ENCODE measurements at places on chromosomes 16 and 17.

GRCh38 chr17:78979780-78980623 is at the start of gene LGALS3BP:
Gene LGALS3BP, minus strand, starts transcription at chr17:78979923. Its CDS starts 2,732 bp downstream, at chr17:78977191.
- peak; percentile 51 for DNase-seq

DNA sequence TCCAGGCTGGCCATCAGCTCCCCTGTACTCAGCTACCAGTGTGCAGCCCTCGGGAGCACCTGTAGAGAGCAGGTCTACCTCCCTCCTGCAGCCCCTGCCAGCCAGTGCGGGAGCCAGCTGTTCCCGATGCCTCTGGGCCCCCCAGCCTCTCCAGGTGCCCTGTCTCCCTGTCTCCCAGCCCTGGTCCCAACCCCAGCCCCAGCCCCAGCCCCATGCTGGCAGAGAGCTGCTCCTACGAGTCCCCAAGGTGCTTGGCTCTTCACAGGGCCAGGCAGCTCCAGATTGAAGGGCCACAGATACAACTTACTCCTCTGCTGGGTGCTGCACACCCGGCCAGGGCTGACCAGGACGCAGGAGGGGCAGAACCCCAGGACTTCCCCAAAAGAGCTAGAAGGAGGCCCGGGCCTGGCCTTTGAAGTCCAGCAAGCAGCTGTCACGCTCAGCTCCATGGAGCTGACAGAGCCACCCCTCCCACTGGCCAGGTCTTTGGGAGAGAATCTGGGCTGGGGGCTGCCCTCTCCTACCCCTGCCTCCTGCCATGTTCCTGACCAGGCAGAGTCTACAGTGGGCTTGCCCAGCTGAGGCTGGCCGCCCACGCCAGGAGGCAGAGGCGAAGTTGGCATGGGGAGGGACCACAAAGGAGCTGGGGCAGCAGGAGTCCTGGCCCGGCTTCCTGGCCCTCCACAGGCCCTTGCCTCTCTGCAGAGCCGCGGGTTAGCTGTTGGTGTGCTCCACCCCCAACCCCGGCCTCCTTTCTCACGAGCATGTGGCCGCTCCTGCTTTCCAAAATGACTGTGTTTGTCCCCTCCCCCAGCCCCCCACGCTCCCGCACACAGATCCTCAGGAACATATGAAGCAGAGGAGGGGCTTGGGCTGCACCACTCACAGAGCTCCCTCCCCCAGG is 9.5 kb upstream of the ADAM11 start:
- no peak for DNase-seq

- no peak for DNase-seq
Measured at GRCh38 chr16:85724936-85725335, 26.0 kb downstream of the C16orf74 start.

DNA sequence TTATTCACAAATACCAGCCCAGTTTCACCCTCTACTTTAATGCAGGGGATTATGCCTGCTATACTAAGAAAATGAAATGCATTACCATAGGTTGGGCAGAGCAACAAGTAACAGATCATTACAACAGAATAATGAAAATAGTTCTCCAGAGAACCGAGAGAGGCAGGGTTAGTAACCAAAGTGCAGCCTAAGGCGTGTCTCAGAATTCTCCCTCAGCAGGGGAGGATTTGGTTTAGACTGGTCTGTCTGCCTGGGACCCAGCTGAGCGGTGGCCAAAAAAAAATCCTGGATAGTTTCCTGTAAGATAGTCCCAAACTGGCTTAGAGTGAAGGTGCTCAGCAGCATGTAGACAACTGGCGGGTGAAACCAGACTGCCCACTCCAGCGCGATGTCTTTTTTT is 30.8 kb upstream of the ADCY7 start:
- no peak for DNase-seq

GRCh38 chr17:14942526-14943190 is 322.5 kb downstream of the PMP22 start:
- no peak for DNase-seq

DNA sequence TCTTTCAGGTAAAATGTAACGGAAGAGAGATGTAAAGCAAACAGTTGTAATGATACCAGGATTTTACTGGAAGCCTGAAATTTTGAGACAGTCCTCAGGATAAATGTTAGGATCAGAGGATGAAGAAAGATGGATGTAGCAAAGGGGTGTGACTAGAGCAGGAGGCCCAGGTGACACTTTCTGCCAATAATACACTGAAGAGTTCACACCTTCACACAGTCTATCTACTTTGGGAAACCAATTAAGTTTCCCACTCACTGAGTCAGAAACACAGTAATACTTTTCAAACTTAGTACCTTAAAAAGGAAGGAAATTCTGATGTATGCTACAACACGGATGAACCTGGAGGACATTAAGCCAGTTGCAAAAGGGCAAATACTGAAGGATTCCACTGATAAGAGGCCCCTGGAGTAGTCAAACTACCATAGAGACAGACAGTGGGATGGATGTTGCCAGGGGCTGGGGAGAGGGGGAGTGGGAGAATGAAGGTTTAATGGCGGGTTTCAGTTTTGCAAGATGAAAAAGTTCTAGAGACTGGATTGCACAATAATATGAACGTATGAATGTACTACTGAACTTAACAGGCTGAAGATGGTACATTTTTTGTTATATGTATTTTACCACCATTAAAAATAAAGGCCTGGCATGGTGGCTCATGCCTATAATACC is 62.3 kb downstream of the CYTH1 start:
- no peak for DNase-seq

DNA sequence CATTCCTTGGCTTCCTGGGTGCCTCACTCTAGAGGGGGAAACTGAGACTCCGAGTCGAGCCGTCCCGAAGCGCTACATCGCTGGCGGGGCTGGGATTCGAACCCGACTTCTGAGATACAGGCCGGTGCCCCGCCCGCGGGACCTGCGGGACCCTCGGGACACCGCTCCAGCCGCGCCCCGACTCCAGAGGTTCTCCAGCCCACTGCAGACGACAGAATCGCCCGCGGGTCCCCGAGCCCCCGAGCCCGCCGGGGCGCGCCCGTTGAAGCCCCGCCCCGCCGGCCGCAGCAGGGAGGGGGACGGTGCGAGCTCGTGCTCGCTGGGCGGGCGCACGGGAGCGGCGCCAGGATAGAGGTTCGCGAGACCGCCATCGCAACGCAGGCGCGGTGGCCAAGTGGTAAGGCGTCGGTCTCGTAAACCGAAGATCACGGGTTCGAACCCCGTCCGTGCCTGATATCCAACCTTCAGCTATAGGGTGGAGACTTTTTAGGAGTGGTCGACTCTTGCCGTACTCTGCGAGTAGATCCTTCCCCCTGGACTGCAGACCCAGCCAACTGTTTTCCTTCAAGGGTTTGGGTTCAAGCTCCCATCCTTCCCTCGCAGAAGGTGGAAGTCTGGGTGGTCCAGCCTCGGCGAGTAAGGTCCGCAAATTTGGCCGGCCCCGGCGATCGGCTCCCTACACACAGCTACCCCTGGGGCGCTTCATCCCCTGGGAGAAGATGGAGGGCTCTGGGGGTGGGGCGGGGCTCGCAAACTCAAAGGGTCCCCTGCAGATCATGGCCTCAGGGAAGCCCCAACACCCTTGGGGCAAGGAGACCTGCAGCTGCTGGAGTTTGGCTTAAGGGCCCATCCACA is 214.6 kb downstream of the MRTFB start:
- peak; percentile 95 for DNase-seq

GRCh38 chr16:29148867-29149272 is 164.0 kb downstream of the LAT start:
- DNase-seq, result no peak

DNA sequence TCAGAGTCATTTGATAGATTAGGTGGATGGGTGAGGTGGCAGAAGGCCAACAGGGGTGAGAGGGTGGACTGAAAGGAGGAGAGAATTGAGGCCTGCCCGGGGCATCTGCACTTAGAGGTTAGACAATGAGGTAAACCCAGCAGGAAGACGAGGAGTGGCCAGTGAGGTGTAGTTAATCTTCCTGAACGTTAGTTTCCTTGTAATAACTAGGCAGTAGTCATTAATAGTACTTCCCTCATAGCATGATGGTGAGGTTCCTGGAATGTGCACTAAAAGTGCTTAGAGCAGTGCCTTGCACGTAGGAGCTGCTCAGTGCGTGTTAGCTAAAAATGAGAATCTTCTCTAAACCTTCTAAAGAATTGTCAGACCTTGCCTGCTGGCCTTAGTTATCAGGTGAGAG is 13.5 kb upstream of the KSR1 start:
- DNase-seq, result no peak

GRCh38 chr16:75198135-75198600 is 8.8 kb downstream of the CTRB2 start:
- DNase-seq, result no peak

GRCh38 chr17:48893646-48894508 is 1.3 kb downstream of the ATP5MC1 start:
- DNase-seq, result no peak

DNA sequence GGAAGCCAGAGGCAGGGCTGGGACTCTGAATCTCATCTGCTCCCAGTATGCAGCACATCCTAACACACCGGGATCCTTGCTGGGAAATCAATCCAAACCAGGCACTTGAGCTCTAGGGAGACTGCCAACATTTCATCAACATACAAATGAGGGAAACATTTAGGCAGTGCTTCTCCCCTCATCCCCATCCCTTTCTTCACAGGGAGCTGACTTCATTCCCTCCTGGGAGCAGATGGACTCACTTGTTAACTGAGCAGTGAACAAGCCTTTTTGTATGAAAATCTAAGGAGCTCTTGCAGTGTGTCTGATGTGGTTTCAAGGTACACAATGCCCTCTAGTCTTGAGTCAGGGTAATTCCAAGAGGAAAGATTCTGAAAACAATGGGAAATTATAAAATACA is 96.3 kb downstream of the TMEM114 start:
- DNase-seq, result no peak

GRCh38 chr16:24667244-24667764 is 62.1 kb upstream of the TNRC6A start:
- no peak for DNase-seq

- no peak for DNase-seq
Measured at GRCh38 chr16:67490335-67491096, 7.2 kb upstream of the AGRP start.

- DNase-seq, result peak; percentile 63
Measured at GRCh38 chr17:76139801-76140660, 1.0 kb downstream of the FOXJ1 start.

GRCh38 chr16:73418051-73418450 is 370.1 kb upstream of the ZFHX3 start:
- no peak for DNase-seq

DNA sequence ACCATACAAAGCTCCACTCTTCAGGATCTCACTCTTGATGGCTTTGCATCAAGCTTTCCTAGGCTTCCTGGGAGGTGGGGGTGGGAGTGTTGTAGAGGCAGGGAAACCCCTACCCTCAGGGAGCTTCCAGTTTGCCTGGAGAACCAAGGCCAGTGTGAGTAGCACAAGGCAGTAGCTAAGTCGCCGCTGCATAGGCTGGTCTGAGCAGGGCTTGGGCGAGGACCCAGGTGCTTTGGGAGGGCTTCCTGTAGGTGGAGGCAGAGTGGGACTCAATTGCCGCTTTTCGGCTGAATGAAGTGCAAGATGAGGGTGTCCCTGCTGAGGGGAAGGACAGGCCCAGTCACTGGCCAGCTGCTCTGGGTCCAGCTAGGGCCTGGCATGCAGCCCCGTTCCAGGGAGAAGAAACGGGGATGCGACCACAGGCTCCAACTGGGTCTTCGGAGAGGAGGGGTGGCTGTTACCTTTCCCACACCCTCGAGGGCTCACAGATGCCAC is 3.9 kb downstream of the CD79B start:
- DNase-seq, result no peak

DNA sequence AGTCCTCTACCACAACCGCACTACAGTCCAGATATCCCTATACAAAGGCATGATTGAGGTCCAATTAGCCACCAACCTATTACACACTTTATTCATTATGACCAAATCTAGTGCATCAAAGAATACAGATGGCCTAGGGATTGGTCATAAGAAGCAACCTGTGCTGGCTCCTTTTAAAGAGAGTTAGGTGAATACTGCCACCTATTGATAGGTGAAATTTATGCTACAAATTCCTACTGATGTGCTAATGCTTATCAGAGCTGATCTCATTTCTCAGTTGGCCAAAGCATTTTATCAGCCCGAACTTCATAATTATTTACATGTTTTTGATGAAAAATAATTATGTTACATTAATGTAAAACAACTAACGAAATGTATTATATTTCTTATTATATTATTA is 166.3 kb downstream of the ANKFN1 start:
- DNase-seq, result peak; percentile 16

DNA sequence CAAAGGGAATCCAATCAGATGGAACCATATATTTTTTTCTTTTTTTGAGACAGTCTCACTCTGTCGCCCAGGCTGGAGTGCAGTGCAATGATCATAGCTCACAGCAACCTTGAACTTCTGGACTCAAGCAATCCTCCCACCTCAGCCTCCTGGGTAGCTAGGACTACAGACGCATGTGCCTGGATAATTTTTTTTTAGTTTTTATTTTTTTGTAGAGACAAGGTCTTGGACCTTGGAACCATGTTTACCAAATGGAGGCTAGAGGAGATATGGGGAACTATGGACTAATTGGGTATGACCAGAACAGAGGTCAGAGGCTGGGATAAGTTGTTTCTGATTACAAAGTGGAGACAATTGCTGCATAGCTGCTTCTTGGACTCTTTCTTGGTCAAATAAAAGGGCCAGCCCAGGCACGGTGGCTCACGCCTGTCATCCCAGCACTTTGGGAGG is 41.2 kb upstream of the ADCY9 start:
- no peak for DNase-seq

DNA sequence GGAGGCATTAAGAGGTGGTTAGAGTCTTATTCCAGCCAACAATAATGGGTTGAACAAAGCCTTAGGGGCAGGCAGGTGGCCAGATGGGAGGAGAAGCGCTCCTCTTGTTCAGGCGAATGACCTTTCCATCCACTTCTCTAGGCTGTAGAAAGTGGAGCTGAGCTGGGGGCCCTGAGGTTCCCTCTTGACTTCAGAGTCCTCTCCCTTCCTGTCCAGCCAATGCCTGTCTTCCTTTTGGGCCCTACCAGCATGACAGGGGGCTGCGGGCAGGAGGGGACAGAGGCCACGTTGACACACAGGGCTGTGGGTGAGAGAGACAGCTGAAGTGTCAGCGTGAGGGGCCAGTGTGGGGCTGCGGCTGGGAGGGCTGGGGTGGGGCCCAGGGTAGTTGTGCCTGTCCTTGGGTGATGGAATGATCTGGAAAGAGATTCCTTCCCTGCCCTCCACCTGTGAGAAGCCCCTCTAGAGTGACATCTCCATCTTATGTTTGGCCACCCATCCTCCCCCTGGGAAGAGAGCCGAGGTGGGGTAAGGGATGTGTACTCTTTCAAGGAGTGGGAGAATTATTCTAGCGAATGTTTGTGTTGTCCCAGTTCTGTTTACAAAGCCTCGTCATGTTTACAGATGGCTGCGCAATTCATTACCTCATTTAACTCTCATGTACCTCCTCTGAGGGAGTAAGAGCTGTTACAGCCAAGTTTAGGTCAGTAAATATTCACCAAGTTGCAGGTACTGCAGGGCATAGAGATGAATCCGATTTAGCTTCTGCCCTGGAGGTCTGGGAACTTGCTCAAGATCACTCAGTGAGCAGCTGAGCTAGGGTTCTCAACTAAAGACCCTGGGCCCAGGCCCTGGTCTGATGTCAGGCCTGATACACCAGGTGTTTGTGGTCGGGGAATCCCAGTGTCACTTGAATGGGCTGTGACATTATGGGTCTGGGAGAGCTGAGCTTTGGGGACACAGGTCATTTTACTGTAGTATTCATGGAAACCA is 3.3 kb downstream of the ERBB2 start:
- peak; percentile 81 for DNase-seq
